ENCODE measurements at places on chromosomes 16 and 17.
A peak's percentile ranks its signal among the peaks of the same experiment; 100 is the strongest.

DNA sequence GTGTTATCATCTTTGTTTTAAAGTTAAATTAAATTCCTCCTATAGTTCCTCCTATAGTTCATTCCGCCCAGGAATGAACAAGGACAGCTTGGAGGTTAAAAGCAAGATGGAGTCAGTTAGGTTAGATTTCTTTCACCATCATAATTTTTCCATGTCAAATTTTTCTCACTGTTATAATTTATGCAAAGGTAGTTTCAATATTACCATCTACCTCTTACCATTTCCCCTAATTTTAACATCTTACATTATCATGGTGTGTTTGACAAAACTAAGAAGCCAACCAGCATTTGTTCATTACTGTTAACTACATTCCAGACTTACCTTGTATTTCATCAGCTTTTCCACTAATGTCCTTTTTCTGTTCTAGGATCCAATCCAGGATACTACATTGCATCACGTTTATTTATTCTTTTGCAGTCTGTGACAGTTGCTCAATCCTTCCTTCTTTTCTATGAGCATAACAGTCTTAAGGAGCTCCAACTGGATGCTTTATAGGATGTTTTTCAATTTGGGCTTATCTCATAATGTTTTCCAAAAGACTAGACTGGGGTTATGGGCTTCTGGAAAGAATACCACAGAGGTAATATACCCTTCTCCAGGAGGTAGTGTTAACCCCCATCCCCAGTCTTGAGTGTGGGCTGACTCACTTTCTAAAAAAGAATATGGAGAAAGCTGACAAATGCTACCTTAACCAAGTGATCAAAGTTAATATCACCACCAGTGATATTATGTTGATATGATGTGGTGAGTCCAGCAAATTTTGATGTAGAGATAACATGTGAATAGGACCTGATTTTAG lies 158.5 kb downstream of the PPM1E start:
- peak; percentile 59 for DNase-seq

- no peak for DNase-seq
Measured at GRCh38 chr16:75244225-75244809, 7.1 kb downstream of the BCAR1 start.

DNA sequence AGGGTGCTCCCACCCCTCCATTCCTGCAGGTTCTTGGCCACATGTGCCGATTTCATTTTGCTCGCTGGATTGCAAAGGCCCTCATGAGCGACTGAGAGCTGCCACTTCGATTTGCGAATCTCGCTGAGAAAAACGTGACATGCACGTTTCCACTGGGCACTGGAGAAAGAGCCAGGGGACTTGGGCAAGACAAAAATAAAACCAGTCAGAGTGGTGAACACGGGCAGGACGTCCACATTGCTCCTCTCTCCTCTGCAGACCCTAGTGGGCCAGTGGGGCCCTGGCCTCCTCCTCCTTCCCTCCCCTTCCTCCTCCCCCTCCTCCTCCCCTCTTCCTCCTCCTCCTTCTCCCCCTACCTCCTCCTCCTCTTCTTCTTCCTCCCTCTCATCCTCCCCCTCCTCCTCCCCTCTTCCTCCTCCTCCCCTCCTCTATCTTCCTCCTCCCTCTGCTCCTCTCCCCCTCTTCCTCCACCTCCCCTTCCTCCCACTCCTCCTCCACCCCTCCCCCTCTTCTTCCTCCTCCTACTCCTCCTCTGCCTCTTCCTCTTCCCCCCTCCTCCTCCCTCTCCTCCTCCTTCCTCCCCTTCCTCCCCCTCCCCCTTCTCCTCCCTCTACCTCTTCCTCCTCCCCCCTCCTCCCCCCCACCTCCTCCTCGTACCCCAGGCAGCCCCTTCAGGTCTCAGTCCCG lies 28.1 kb upstream of the ENPP7 start:
- no peak for DNase-seq

- no peak for DNase-seq
Measured at GRCh38 chr17:34082404-34082803, 172.7 kb upstream of the CCL2 start.

DNA sequence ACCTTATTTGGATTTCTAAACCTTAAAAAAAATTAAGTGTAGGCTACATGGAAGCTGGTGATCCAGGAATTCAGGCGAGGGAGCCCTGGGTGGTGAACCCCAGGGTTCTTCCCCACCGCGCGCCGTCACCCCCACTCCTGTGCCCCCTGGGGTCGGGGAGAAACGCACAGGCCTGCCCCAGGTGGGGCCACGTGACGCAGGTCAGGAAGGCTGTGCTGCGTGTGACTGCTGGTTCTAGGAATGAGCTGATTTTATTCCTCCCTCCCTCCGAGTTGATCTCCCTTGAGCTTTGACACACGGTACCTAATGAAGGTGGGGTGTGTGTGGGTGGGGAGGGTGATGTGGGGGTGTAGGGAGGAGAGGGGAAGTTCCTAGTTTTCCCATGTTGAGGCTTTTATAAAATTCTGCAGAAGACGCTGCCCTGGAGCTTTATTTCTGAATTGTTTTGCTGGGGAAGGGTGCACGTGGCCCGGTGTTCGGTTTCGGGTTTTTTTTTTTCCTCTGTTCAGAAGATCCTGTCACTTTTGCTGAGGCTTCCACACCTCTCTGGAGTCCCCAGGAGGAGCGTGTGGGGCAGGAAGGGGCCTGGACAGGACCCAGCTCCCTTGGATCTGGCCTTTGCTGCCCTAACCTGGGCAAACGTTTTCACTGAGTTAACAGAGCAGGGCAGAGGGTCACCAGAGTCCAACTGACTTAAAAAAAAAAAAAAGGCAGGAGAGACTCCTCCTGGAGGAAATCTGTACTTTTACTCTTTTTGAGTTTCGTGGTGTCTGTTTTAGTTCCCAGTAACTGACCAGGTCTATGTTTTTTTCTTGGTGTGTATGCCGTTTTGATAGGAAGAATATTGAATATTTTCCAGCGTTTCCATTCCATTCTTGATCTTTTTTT lies 55.8 kb upstream of the GSE1 start:
- DNase-seq: peak; percentile 47

DNA sequence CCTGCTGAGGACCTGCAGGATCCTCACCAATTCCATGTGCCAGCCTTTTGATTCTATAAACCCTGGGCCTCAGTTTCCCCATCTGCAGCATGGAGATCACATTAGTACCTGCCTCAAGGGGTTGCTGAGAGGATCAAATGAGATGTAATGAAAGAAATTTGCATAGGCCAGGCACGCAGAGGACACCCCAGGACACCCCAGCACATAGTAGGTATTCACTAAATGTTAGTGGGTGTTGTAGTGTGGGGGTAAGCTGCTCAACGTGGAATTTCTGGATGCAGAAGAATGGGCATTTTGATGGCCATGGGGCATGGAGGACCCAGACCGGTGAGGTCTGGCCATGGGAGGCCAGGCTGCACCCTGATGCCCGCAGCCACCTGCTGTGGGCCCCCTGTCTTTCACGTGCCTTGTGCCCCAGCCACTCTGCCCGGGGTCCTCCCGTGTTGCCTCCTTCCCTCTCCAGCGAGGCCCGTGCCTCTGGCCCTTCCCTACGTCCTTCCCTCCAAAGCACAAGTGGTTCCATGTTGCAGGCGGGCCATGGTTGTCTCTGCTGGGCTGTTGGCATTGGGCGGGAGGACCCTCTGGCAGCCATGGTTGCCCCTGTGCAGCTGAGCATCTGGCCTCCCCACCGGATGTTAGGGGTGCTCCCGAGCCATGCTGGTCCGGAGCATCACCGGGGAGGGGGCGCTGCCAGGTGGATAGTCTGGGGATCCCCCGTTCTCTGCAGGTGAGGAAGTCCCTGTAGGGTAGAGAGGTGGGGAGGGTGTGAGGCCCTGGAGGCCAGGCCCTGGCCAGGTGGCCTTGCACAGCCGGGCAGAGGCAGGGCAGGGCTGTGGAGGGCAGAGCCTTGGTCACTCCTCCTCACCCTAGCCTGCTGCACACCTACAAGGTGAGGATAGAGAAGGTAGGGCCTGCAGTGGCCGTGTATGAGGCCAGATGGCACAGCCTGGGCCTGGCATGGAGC lies 8.6 kb downstream of the MAP2K3 start:
- no peak for DNase-seq

DNA sequence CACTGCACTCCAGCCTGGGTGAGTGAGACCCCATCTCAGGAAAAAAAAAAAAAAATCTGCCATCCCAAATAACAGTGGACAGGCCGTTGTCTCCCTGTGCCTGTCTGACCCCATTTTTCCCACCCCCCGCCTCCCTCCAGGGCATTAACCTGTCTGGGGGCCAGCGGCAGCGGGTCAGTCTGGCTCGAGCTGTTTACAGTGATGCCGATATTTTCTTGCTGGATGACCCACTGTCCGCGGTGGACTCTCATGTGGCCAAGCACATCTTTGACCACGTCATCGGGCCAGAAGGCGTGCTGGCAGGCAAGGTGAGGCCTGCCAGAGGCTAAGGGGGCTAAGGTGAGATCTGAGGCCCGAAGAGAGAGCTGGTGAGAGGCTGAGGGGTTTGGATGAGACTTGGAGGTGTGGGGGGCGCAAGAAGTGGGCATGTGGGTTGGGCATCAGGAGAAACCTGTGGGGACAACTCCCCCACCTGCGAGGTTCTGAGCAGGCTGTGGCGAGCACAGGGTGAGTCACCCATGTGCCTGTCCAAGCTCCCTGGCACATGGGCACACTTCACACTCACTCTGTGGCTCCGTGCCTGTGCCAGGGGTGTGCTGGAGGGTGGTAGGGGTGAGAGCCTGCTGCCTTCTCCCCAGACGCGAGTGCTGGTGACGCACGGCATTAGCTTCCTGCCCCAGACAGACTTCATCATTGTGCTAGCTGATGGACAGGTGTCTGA lies 34.7 kb downstream of the ANKRD40 start:
- peak; percentile 66 for DNase-seq

- DNase-seq: peak; percentile 45
Measured at GRCh38 chr17:58249270-58250133, 11.1 kb downstream of the LPO start.

DNA sequence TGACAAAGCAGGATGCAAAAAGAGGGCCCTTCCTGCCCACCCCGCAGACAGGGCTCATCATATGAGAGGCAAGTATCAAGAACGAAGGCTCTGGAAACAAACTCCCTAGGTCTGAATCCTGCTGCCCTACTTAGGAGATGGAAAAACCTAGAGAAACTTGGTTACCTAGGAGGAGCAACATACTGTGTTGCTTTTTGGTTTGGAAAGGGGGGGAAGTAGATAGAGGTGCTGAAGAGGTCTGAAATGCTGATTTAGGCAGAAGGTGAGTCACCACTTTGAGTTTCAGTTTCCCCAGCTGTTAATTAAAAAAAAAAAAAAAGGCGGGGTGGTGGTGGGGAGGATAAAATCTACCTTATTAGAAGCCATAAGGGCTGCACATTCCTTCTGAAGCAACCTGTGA lies 1.5 kb downstream of the N4BP1 start:
- peak; percentile 70 for DNase-seq

- DNase-seq: no peak
Measured at GRCh38 chr17:79086609-79087427, 12.2 kb downstream of the ENGASE start.

DNA sequence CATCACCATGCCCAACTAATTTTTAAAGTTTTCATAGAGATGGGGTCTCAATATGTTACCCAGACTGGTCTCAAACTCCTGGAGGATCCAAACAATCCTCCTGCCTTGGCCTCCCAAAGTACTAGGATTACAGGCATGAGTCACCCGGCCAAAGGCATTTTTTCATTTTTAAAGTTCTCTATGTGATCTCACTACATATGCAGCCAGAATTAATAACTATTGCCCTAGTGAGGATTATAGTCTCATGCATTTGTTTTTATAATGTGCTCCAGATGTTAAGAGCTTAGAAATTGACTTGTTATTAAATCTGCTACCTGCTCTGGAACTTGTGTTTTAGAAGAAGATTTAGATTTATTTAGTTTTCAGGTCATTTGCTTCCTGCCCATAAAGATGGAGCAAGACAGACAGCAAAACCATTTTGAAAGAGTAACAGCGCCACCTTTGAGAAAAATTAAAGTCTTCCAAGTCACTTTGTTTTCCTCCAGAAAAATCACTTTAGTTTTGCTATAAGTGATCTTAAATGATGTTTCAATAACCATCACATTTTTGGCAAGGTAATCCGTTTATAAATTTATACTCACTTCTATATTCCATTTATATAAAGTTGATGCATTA lies 79.5 kb downstream of the CA4 start:
- no peak for DNase-seq

DNA sequence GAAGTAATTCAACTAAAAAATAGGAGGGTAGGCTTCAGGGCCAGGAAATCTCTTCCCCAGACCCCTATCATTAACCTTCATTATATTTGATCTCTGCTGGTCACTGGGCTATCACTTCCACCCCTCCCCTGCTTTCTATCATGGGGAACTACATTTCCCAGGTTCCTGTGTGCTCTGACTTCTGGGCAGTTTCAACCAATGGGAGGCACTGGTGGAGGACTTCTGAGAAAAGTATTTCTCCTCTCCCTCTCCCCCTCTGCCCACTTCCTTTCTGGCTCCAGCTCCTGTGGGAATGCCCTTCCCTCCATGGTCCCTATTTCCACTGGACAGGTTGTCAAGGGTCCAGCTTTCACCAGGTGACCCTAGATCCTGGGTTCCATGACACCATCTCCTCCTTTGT lies 364.4 kb downstream of the C16orf95 start:
- no peak for DNase-seq

DNA sequence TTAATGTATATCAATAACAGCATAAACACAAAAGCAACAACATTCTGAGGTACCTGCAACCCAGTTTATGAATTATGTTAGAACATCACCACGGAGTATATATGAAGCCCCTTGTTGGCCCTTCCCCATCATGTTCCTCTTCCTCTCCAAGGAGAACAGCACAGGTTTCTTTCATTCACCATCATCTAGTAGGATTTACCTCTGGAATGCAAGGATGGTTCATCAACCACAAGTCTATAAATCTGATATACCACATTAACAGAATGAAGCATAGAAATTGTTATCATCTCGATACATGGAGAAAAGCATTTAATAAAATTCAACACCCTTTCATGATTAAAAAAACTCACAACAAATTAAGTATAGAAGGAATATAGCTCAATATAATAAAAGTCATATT lies 6.2 kb upstream of the PRSS54 start:
- DNase-seq: no peak

DNA sequence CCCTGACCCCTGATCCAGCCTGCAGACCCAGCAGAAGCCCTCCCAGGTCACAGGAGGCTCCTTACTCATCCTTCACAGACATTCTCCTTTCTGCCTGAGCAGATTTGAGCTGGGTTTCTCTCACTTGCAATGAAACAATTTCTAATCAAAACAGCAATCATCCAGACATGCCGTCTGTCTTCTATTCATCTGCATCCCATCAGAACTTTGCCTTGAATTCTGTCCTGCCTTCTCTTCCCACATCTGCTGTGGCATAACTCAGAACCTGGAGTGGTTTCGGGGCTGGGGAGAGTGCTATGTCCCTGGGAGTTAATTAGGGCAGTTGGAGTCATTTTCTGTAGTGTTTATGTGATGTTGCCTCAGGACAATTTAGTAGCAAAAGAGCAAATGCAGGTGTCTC lies 278.6 kb downstream of the CBLN1 start:
- no peak for DNase-seq

DNA sequence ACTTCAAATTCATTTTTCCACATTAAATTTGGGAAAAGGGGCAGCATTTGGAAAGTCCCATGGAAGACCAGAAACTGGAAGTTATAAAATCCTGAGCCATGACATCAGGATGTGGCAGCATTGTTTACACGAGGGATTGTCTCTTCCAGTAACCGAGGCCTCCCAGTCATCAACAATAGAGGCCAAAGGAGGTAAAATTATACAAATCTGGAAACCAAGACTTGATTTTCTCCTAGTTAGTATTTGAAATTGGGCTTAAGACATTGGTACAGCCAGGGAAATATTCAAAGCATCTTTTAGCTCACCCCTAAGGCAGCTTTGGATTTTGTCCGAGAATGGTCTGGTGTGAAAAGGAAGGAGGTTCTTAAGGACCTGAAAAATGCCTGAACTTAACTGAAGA lies 251.6 kb upstream of the FOXF1 start:
- no peak for DNase-seq

All from epithelial cell of esophagus (primary cell).